Activated T-helper 1 cell treated with anti-CD3 and anti-CD28 coated beads, Interleukin-12 subunit alpha, Interleukin-12 subunit beta, Interleukin-2, Interleukin-4 antibody, amounts not matched to agents 30 ng/mL and 10 ng/mL and 1 ng/mL, durations not matched to agents 14 hours and 24 hours and 36 hours (primary cell): ENCODE measurements at places on chromosomes 11 and 22. TPM values are rescaled to one million over a fixed set of nuclear protein-coding genes. Genes with fewer than 3 reads are reported as not detected.

- no peak for DNase-seq
Observed at GRCh38 chr11:93220078-93220477, 22.3 kb upstream of the SLC36A4 start.

DNA sequence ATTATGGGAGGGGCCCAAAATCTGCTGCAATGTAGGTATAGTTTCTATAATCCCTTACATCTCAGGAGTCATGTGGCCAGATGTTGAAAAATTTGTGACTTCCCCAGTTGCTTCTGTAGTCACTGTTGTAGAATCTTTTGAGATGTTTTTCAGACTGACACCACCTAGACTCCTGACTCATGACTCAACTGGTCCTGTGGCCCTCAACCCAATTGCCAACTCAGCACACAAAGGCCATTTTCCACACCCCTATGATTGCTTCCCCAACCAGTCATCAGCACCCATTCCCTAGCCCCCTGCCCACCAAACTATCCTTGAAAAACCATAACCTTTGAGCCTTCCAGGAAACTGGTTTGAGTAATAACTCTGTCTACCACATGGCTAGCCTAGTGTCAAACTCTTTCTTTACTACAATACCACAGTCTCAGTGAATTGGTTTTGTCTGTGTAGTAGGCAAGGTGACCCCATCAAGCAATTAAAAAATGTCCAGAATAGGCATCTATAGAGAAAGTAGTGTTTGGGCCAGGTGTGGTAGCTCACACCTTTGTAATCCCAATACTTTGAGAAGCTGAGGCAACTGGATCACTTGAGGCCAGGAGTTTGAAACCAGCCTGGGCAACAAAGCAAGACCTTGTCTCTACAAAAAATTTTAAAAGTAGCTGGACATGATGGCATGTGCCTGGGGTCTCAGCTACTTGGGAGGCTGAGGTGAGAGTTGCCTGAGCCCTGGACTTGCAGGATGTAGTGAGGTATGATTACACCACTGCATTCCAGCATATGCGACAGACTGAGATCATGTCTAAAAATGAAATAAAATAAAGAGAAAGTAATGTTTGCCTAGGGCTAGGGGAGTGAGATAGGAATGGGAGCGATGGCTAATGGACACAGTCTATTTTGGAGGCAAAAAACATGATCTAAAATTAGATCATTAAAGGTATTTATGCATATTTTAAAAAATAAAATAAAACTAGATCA lies 24.1 kb upstream of the FEZ1 start:
- DNase-seq: no peak

GRCh38 chr11:69515271-69516245 lies 34.1 kb downstream of the LINC01488 start:
- DNase-seq: no peak

GRCh38 chr22:31635638-31636306 lies 26.2 kb downstream of the PISD start:
- DNase-seq: no peak

DNA sequence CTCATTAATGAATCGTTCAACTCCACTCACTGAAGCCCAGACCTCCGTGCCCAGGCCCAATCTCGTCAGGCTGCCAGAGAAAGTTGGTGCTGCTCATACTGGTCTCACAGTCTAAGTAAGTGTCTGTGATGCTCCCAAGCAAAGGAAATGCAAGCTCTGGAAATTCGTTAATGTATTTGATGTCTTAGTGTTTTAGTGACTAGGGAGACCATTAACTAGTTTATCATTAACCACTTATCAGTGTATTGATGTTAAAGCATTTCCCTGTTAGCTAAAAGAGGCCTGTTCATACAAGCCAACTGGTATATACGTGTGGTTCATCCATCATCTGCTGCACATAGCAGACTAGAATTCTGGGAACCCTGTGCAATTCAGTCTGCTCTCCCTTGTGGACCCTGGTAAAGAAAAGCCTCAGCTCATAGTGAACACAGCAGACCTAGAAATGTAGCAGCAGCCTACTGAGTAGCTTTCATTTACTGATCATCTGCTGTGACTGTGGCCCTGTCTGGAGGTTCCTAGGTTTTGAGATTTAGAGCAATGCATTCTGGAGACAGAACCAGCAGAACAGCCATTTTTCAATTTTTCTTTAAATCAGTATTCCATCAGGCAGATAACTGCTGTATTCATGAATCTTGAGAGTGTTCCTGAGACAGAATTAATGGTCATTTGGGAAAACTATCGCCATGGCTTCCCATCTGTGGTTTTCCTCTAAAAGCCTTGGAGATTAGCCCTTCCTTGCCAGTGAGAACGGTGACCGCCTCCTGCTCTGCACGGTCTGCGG lies 15.7 kb upstream of the AIFM3 start:
- DNase-seq: no peak

- no peak for DNase-seq
Observed at GRCh38 chr11:69859275-69859934, 40.2 kb upstream of the FGF3 start.

GRCh38 chr11:35063488-35063931 lies 75.5 kb upstream of the CD44 start:
- DNase-seq: no peak

DNA sequence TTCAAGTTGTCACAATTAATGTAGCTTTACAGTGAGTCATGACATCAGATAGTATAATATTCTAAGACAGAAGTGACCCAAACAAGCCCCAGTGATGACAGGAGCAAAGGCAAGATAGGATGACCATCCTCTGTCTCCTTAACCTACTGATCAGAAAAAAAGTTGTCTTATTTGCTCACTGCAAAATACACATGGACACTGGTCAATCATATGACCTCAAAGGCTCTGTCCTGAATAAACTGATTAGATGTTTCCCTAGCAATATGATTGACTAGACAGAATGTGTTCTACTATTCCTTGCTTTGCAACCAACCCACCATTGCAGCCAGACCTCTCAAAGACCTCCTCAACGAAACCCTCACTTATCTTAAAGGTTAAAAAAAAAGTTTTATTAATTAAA lies 117.4 kb downstream of the SYN3 start:
- no peak for DNase-seq

GRCh38 chr11:15770798-15771414 lies 585.4 kb downstream of the SOX6 start:
- DNase-seq: no peak

DNA sequence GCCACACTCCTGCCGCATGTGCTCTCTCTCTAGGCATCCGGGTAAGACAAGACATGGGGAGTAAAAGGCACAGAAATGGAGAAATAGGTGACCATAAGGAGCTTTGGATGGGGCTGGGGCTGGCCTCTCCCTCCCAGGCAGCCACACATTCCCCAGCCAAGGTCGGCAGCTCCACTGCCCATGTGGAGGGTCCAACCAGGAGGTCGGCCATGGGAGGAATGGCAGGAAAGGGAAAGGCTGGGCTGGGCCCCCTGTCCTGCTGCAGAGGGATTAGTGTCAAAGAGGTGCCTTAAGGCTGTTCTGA lies 460 bp upstream of the MUC5AC start:
- no peak for DNase-seq

GRCh38 chr11:75656044-75656727 lies 12.7 kb downstream of the MAP6 start:
- DNase-seq: no peak

- DNase-seq: no peak
Observed at GRCh38 chr11:130992788-130993187, 76.5 kb upstream of the SNX19 start.

SHANK3 gene
- total RNA-seq: 0.05 and 0.10 TPM in 2 replicates

CELSR1 gene
- total RNA-seq: 0.39 and 0.44 TPM in 2 replicates

ACRV1 gene
- total RNA-seq: not detected in 2 replicates

KDELR3 gene
- total RNA-seq: 1.1 and 1.3 TPM in 2 replicates

OR52A1 gene
- not detected in 2 replicates for total RNA-seq

MFNG gene
- 213 and 214 TPM in 2 replicates for total RNA-seq
